ENCODE measurements at places on chromosomes 2 and 18. TPM values are rescaled to one million over a fixed set of nuclear protein-coding genes. Genes with fewer than 3 reads are reported as not detected.

DNA sequence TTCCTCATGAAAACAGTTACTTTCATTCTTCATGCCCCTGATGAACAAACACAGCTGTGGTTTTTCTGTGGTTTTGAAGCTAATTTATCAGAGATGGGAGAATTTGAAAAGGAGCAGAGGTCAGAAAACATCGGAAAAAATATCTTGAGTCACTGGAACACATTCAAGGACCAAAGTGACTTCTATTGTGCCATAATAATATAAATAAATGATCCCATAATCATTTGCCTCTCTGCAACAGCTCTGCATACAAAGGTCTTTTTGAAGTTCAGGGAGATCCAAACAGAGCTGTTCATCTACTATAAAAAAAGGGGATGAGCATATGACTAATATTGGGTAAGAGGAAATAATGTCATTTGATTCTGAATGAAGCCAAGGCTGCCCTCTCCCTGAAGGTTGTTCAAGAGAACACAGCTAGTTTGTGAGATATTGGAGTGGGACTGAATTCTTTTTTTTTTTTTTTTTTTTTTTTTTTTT, 201.3 kb upstream of the GALNT5 start:
- H3K27ac ChIP-seq = no peak overlapping the region
- no peaks in the 10 kb centered on the region for H3K4me1 ChIP-seq
- H3K36me3 ChIP-seq = no peaks in the 10 kb centered on the region
- no peaks in the 10 kb centered on the region for H3K27me3 ChIP-seq
- no peak overlapping the region for H3K4me3 ChIP-seq

- no peaks in the 10 kb centered on the region for H3K27me3 ChIP-seq
- H3K36me3 ChIP-seq = no peaks in the 10 kb centered on the region
- H3K4me3 ChIP-seq = no peak overlapping the region
- no peak for DNase-seq
- H3K4me1 ChIP-seq = peaks cover 7% of the 10 kb centered on the region
Observed at GRCh38 chr2:241689306-241689705, 2.7 kb upstream of the DTYMK start.

DNA sequence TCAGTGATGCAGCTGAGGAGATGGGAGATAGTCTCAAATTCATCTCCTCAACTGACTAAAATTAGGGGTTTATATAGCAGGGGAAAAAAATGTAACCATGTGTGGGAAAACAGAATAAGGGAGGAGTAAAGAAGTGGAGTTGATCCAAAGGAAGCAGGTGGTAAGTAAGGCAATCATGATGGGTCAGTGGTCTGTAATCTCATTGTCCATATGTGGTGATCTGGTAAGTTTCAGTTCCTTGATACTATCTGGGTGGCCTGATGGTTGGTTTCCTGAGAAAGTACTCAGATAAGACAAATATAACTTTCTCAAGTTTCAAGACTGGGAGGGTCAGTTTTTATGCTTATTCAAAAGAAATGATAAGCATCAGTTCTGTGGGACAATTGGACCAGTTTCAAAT, 312.3 kb upstream of the KCNJ3 start:
- no peak overlapping the region for H3K4me3 ChIP-seq
- no peaks in the 10 kb centered on the region for H3K4me1 ChIP-seq
- DNase-seq = no peak
- H3K27ac ChIP-seq = no peak overlapping the region
- H3K27me3 ChIP-seq = no peaks in the 10 kb centered on the region

- no peak overlapping the region for H3K4me3 ChIP-seq
- peaks cover 9% of the 10 kb centered on the region for H3K4me1 ChIP-seq
- no peaks in the 10 kb centered on the region for H3K36me3 ChIP-seq
- no peaks in the 10 kb centered on the region for H3K27me3 ChIP-seq
- no peak overlapping the region for H3K27ac ChIP-seq
Observed at GRCh38 chr18:9437021-9437437, 38.3 kb upstream of the RALBP1 start.

The GCG gene
- total RNA-seq = not detected

The SPDYA gene
- 0.32 TPM for total RNA-seq

The C2orf66 gene
- total RNA-seq = not detected

The SOCS6 gene
- 5.5 TPM for total RNA-seq

All from ascending aorta (tissue), 2 donors.